RPMI8226 (cell line): ENCODE measurements at places on chromosomes 2 and 18.

DNA sequence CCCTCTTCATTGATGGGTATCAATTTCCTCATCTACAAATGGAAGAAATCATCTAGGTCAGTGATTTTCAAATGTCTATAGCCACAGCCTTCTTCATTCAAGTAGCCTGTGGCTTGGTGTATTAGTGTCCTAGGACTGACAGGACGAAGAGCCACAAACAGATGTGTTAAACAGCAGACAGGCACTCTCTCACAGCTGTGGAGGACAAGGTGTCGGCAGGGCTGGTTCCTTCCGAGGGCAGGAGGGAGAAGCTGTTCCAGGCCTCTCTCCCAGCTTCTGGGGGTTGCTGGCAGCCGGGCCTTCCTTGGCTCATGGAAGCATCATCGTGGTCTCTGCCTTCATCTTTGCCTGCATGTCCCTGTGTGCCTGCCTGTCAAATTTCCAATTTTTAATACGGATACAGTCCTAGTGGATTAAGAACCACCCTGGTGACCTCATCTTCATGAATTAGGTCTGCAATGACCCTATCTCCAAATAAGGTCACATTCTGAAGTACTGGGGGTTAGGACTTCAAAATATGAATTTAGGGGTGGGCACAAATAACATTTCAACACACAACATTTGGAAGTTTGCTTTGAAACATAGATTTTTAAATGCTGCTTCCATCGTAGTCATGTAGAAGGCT, 86.5 kb downstream of the PTGR3 start:
- DNase-seq: no peak

DNA sequence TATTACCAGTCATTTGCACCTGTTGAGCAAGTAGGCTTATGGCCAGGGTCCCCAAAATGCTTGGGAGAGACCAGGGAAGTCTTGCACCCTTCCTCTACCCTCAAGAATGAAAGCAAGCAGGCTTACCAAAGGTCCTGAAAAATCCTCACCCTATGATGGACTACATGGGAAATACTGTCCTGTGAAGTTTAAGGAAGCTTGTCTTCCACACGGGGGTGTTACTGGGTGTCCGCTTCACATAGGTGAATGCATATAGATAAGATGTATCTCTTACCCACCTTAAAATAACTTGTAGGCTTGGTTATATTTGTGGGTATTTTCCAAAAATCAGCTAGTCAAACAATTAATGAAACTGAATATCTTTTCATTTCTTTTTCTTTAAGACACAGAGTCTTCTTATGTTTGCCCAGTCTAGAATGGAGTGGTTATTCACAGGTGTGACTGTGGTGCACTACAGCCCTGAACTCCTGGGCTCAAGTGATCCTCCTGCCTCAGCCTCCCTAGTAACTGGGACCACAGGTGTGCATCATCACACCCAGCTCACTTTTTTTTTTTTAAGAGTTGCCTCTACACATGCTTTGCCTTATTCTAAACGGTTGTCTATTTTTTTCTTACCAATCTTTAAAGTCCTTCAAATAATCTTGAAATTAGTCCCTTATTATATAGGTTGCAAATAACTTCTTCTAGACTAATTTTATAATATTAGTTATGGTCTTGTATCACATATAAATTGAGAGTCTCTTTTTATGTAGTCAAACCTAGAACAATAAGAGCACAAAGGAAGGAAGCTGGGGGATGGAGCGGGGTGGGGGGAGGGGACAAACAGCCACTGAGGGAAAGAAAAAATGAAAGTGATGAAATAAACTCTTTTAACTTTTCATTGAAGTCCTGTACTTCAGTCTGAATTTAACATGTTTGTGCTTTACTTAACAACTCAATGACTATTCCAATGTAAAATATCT, 49.0 kb downstream of the CERKL start:
- no peak for DNase-seq

- DNase-seq: no peak
These were observed 53.2 kb downstream of the ADCYAP1 start for GRCh38 chr18:957829-958228.

GRCh38 chr2:72001937-72002690, 145.5 kb downstream of the CYP26B1 start:
- DNase-seq: no peak

- DNase-seq: no peak
These were observed 197.0 kb downstream of the UBE2E3 start for GRCh38 chr2:181177376-181177775.

GRCh38 chr2:145654746-145655145, 1134.8 kb upstream of the ZEB2 start:
- DNase-seq: no peak

- no peak for DNase-seq
These were observed 5.8 kb upstream of the IKZF2 start for GRCh38 chr2:213157242-213157641.

DNA sequence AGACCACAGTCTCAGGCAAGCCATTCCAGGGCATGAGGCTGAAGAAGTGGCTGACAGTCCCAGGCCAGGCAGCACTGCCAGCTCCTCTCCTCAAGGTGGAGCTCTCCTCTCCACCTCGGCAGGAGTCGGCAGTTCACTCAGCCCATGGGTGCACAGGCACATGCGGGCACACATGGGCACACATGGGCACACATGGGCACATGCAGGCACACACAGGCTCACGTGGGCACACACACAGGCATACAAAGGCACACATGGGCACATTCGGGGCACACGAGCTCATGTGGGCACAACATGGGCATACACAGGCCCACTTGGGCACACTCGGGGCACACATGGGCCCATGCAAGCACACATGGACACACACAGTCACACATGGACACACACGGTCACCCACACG, 65.3 kb upstream of the TAF1B start:
- DNase-seq: peak; percentile 54

DNA sequence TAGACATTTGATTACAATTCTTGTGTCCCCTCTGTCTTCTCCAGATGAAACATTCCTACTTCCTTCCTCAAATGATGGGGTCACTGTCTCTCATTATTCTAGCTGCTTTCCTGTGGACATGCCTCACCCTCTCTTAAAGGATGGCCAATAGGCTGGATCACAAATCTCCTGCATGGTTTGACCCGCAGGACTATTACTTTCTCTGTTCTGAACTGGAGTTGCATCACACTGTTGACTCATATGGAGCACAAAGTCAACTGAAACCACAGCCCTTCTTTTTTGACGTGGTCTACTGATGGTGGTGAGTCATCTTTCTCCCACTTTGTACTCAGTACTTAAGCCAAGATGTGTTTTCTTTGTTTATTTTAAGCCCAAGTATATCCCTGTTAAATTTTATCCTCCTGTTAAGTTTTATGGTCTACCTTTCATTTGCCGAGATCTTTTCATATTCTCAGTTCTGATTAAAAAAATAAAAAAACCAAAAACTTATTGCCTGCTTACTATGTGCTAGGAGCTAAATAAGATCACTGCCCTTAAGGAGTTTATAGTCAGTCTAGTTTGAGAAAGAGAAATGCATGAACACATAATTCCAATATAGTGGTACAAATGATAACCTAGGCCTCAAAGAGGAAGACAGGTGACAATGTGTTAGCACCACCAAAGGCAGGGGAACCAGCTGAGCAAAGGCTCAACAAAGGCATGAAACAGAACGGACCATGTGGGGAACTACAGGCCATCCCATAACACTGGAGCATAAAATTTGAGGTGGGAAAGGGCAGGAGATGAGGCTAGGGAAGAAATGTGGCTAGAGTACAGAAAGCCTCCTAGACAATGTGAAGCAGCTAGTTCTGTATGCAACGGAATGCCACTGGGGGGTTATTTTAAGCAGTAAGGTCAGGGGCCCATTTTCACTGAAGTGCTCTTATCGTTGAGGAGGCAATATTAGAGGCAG, 67.6 kb upstream of the ZFP36L2 start:
- DNase-seq: peak; percentile 53

GRCh38 chr2:190202604-190203003, 117.0 kb downstream of the HIBCH start:
- DNase-seq: no peak

DNA sequence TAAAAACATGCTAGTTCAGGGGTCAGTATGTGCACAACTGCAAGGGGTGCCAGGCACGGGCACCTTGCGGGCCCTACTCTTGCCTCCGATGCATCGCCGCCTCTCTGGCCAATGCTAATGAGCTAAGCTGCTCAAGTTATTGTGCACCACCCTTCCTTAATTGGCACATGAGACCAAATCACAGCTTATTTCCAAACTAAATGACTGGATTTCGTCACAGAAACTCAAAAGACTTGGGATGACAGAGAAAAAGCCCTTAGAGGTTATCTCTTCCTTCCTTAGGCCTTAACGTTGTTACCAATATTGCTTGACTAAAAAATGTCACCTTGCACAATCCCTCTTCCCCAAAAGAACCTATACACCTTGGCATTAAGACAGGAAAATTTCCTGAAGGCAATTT, 7.7 kb downstream of the RNF149 start:
- DNase-seq: no peak

DNA sequence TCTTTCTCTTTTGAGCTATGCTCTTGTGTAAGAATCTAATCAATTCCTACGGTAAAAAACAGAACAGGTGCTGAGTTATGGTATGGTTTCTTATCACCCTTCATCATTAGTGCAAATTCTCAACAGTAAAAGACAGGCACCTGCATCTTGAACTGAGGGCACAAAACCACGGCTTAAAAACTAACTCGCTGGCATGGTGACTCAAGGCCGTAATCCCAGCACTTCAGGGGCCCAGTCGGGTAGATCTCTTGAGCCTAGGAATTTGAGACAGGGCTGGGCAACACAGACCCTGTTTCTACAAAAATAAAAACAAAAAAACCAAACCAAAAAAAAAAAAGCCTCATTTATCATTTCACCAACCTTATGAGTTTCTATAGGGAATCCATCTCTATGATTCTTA, 33.3 kb downstream of the THAP4 start:
- DNase-seq: no peak

GRCh38 chr2:101265893-101266499, 13.3 kb downstream of the CNOT11 start:
- DNase-seq: no peak

GRCh38 chr18:41462946-41463345, 492.1 kb upstream of the PIK3C3 start:
- no peak for DNase-seq

- DNase-seq: no peak
These were observed 122.3 kb upstream of the FHL2 start for GRCh38 chr2:105521176-105521575.

- DNase-seq: no peak
These were observed 68.3 kb downstream of the SGPP2 start for GRCh38 chr2:222492683-222493082.

GRCh38 chr18:39698436-39698835, 2132.8 kb upstream of the CELF4 start:
- DNase-seq: no peak

DNA sequence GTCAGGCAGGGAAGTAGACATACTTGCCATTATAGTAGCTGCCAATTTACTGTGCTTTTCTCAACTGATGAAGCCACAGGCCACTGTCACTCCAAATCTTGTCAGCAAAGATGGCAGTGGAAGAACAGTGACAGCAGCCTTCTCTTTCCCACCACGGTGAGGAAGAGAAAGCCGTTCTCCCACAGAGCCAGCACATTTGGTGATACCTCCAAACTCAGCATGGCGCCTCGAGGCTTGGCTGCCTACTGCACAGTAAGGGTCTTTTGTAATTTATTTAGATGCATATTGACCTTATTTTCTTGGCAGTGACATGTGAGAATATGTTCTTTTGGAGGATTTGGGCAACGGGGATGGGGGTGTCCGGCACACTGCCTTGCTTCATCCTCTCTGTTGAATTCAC, 117.2 kb upstream of the CDH20 start:
- no peak for DNase-seq

GRCh38 chr2:139864821-139865302, 1084.7 kb upstream of the NXPH2 start:
- DNase-seq: no peak

GRCh38 chr2:232455426-232456255, at the start of gene ALPI:
ALPI (plus strand) TSS chr2:232456153; CDS start chr2:232456200, 47 bp downstream.
- no peak for DNase-seq

GRCh38 chr2:23711979-23712755, 214.8 kb downstream of the ATAD2B start:
- no peak for DNase-seq

GRCh38 chr2:55986001-55986400, 62.4 kb upstream of the EFEMP1 start:
- no peak for DNase-seq
